Activated CD8-positive, alpha-beta memory T cell treated with anti-CD3 and anti-CD28 coated beads for 36 hours (primary cell): ENCODE measurements at places on chromosomes 16 and 17. TPM values are rescaled to one million over a fixed set of nuclear protein-coding genes. Genes with fewer than 3 reads are reported as not detected.

Gene KCNJ2
- total RNA-seq, result not detected

Gene PTX4
- not detected for total RNA-seq

Gene ODAD4
- 0.27 TPM for total RNA-seq

Gene GTF3C1
- 61.0 TPM for total RNA-seq

Gene CDH15
- total RNA-seq, result not detected

Gene MIEF2
- total RNA-seq, result 4.4 TPM

Gene PPP1R1B
- not detected for total RNA-seq

Gene SPNS3
- 17.8 TPM for total RNA-seq

Gene TMC7
- total RNA-seq, result not detected

Gene CES5A
- not detected for total RNA-seq

Gene KRT40
- total RNA-seq, result not detected

Gene STH
- not detected for total RNA-seq

Gene PLA2G10
- total RNA-seq, result not detected

Gene CACNG3
- total RNA-seq, result not detected

Gene DUXB
- total RNA-seq, result not detected

Gene DNASE1L2
- total RNA-seq, result 1.3 TPM
